RPMI8226 (cell line): ENCODE measurements at places on chromosomes 7 and 10.

GRCh38 chr7:107591421-107591820, 11.4 kb downstream of the BCAP29 start:
- DNase-seq = no peak

DNA sequence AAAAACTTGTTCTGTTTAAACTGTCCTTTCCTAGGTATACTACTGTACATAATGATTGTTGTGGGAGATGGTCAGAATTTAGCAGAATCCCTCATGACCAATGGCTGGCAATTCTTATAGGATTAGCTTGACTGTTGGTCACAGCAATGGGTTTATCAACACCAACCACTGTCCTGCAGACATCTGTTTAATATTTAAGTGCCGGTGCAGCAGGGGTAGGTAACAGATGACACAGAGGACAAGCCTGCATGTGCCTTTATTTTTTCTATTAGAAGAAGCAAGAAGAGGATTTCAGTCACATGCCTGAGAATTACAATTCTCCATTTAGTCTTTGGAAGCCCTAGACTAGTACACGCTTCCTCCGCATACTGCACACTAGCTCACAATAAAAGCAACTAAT, 48.4 kb downstream of the CCDC6 start:
- DNase-seq = no peak

DNA sequence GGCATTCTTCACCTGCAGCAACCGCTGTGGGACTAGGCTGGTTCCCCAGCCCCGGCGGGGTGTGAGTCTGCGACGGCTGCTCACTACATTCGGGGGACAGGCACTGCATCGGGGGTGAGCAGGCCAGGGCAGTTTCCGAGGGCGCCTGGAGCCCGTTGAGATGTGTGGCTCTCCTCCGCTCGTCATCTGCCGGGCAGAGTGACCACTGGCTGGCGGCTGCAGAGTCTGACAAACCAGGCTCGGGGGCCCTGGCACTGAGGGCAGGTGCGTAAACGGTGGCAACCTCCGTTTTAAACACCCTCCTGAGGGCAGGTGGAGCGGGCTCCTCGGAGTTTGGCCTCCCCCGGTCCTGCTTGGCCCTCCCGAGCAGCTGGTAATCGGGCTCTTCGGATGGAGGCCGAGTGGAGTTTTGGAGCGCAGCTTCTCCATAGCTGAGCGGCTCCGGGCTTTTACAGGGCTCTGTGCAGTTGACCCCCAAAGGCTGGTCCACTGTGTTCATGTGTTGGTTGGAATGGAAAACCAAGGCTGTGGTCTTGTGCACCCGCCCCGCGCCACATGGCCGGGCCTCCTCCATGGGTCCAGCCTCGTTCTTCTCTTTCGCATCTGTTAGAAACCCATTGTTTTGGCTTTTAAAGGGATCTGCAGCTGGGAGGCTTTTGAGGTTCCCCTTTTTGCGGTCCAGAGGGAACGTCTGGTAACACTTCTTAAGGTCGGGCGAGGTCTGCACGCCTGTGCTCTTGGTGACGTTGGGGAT, 20.9 kb downstream of the INSYN2A start:
- no peak for DNase-seq

DNA sequence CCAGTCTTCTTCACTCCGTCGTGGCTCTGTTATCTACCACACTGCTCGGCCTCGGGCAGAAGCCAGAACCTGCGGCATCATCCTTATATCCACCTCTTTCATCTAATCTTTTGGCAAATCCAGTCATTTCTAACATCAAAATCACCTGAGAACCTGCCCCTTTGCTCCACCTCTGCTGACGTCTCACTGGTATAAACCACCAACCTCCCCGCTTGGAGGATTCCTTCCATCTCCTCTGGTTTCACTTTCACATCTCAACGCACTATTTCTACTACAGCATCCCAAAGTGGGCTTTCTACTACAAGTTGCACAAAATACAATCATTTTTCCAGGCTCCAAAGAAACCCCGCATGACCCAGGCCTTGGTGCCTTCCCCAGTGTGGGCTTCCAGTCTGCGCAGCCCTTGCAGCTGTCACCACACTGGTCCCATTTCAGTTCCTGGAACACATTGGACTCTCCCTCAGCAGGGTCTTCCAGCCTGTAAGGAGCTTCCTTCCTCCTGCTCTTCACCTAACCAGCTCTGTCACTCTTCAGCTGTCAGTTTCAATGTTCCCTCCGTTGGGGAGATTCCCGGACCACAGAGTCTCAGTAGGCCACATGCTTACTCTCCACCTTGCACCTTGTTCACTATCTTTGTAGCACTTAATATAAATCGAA, 85.0 kb downstream of the PRKCQ start:
- peak; percentile 40 for DNase-seq

DNA sequence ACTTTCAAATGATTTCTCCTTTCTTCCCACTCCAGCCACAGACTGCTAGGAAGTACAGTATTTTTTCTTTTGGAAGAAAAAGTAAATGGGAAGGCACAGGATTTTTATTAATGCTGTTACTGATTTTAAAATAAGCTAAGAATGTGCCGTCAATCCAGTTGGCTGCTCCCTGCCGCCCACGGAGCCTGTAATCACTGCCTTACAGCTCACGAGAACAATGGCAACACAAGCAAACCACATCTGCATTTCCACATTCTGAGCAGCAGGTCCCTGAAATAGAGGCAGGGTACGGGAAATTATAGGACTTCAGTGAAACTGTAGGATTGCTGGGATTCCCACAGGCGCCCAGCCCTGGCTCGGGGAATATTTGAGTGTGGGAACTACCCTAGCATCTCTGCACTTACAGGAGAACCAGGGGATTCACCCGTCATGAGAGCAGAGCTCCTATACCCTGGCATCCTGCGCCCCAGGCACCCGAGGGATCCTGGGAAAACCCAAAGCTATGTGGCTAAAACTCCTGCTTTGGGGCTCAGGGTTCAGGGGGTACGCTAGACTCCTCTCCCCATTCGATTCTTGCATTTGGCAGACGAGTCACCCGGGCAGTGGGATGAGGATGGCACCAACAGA, 72.9 kb upstream of the TNS3 start:
- DNase-seq = no peak

- DNase-seq = no peak
Observed at GRCh38 chr7:41641011-41641664, 61.8 kb downstream of the INHBA start.

- no peak for DNase-seq
Observed at GRCh38 chr10:124721330-124722045, 22.7 kb downstream of the FAM53B start.

GRCh38 chr7:130365511-130366441, 14.5 kb upstream of the CPA1 start:
- DNase-seq = peak; percentile 63

GRCh38 chr10:17580885-17581284, 36.3 kb downstream of the HACD1 start:
- DNase-seq = no peak

DNA sequence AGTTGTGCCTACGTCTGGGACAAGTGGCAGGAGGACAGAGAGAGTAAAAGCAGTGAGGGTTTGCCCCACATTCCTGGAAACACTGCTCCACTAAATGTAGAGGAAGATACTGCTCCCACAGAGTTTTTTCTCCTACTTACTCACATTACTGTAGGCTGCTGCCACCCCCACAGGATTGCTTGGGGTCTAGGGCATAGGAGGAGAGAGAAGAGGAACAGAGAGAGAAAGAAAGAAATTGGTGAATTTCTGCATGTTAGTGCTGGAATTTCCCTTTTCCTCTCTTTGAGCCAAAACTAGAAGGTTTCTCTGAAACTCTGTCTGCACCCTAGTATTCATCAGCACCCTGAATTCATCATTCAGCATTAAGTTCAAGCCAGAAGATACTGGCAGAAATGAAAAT, 397.9 kb downstream of the INHBA start:
- DNase-seq = no peak

DNA sequence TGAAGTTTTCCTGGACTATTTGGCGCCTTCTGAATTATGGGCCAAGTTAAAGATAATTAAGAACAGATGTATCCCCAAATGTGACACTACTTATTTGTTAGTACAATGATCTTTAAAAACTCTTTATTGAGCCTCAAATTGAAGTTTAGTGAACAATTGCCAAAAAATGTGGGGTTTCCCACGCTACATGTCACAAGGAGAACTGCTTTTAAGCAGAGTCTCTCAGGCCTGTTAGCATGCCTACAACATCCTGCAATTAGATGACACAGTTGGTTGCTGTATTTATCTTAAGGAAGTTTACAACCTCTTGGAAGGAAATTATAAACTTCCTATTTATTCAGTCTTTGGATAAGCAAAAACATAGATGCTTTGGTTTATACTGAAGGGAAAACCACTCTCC, 733.0 kb downstream of the TNS3 start:
- DNase-seq = no peak

GRCh38 chr10:35674843-35675242, 32.7 kb upstream of the FZD8 start:
- no peak for DNase-seq

DNA sequence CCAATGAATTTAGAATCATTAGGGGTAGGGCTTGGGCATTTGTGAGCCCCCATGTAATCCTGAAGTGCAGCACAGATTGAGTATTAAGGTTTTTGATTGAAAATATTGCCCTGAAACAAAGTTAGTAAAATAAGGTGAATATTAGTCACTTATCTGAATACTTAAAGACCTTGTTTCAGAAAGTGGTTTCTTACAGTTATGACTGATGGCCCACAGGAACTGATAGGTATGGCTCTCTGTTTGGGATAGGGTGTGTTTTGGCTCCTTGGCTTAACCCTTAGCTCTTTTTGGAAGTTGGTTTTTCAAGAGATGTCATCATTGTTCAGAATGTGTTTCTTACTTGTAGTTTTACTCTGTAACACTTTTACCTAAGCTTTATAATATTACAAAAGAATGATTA, 34.8 kb downstream of the MDFIC start:
- no peak for DNase-seq

DNA sequence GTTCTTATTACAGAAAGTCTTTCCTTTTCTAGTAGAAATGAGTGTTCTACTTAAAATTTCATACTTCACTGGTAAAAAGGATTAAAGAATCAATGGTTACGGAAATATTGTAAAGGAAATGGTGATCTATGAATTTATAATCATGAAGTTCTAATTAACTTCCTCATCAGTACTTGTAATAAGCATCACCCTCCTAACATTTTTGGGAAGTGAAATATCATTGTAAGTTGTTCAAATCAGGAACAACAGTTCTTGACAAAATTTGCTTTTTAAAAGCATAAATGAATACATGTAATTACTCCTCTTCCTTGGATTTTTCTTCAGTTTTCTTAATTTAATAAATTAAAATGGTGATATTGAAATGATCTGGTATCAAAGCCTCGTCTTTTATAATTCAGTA, 5.6 kb upstream of the PCGF5 start:
- no peak for DNase-seq

DNA sequence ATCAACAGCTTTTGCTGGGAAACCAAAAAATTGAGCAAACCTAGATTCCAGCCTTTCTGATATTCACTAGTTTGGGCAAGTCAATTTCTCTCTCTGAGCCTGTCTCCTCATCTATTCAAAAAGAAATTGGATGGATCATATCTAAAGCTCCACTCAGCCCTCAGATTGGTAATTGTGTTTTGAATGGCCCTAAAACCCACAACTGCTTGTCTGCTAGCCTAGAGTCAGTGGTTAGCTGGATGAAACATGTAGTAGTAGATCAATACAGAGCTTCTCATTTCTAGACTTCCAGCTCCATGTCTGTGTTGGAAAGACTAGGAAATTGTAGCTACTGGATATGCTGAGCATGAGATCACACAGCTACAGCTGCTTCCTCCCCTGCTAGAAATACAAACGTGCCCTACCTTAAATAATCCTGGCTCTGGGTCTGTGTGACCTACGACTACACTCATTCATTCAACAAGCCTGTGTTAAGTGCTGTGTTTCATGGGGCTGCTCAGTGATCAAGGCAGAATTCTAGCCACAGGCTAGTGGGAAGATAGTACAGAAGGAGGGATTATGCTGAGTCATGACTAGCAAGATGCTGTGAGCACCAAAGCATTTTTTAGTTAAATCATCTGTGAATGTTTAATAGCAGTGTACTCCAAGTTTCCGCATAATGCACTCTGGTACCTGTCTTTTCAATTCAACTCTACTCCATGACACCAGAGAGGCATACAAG, 15.7 kb downstream of the DNTT start:
- no peak for DNase-seq

DNA sequence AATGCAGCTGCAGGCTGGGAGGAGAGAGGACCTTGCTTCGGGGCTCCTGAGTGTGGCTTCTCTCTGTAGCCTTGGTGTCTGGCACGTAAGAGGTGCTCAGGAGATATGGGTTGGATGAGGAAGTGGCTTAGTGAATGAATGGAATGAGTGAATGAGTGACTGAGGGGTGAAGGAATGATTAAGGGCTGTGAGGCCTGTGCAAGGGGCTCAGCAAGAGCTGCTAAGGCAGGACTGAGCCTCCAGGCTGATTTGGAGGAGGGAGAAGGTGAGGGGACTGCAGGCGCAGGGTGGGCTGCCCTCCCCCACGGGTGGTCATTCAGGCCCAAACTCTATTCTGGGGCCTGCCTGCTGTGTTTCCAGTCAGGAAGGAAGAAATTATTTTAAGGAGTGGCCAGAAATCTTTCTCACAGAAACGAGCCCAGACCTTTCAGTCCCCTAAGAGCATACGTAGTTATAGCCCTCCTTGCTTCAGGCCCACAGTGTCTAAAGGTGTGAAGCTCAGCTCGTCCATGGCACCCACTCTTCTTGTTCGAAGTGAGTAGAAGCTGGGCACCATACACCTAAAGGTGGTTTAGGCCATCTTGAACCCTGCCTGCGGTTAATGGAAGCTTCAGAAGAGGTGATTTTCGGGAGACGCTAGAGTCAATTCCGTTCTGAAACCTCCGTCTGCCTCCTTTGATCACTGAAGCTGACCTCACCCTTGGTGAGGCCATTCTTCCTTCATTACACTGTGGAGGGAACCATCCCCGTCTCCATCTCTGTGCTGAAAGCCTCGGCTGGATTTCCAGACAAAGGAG, 49.5 kb upstream of the SAMD8 start:
- no peak for DNase-seq

- DNase-seq = no peak
Observed at GRCh38 chr7:22858640-22859561, 36.3 kb upstream of the TOMM7 start.

DNA sequence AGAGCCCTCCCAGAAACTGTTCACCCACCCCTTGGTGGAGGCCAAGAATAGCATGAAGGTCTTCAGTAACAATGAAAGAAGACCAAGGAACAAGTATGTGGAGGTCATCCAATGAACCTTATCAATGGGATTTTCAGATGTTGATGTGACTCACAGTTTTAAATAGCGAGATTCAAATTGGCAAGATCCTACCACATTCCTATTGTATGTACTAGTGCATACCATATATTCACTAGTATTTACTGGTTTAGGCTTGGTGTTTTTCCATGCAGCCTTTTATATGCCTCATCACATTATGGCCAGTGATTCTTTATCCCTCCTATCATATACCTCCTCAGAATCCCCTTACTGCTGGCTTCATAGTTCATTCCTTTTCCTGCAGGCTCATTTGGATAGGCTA, 54.4 kb downstream of the ITGB8 start:
- no peak for DNase-seq
